ENCODE measurements at places on chromosomes 1 and 21.

DNA sequence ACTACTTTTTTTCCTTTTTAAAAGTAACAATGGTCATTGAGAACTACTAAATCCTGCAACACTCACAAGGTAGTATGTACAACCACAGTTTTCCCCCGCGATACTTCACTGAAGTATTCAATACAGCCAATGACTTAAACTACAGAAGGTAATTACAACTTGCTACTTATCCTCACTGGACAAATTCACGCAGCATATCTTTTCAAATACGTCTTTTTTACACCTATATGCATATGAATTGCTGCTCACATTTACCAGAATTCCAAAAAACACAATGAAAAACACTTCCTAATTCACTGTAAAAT is 12.4 kb downstream of the NRIP1 start:
- DNase-seq = no peak

DNA sequence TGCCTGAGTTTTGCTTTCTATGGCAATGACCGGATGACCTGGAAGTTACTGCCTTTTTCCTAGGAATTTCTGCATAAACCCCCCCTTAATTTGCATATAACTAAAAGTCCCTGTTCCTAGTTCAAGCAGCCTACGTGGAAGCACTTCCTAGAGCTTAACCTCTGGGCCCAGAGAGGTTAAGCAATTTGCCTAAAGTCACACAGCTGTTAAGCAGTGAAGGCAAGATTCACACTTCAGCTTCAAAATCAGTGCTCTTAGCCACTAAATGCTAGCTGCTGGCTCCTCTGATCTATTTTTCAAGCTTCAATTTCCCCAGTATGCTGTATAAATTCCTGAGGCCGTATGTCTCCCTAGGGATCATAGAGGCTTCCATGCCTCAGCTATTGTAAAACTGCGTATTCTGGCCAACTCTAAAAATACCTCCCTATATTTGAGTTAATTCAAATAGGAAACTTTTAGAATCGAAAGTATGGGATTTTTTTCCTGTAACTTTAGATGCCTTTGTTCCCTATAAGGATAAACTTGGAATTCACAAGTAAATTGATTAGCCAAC is 53.1 kb upstream of the CD5L start:
- peak; percentile 4 for DNase-seq

GRCh38 chr1:98932184-98932583 is 72.5 kb downstream of the PLPPR5 start:
- no peak for DNase-seq

- no peak for DNase-seq
Observed at GRCh38 chr1:245788886-245789285, 634.1 kb downstream of the KIF26B start.

DNA sequence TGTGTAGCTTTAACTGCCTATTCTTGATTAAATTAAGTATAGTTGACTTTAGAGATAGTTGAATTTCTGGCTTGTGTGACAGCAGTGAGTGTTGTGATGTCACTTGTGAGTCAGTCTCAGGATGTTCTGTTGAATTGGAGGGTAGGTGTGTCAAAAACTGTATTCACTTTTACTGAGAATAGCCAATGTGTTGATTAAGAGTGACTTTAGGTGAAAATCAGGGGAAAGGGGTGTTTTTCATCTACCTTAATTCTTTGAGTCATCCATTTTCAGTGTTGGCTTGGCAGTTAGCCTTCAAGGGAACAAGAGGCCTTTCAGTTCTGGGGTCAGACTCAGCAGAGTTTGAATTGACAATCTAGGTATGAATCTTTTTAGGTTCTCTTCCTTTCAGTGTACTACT is 75.9 kb downstream of the CDC14A start:
- DNase-seq = no peak

GRCh38 chr1:171754353-171754705 is 12.5 kb upstream of the VAMP4 start:
- DNase-seq = no peak

GRCh38 chr1:206100226-206100815 is 16.9 kb downstream of the AVPR1B start:
- no peak for DNase-seq

- DNase-seq = no peak
Observed at GRCh38 chr1:200128944-200129879, 101.7 kb downstream of the NR5A2 start.

DNA sequence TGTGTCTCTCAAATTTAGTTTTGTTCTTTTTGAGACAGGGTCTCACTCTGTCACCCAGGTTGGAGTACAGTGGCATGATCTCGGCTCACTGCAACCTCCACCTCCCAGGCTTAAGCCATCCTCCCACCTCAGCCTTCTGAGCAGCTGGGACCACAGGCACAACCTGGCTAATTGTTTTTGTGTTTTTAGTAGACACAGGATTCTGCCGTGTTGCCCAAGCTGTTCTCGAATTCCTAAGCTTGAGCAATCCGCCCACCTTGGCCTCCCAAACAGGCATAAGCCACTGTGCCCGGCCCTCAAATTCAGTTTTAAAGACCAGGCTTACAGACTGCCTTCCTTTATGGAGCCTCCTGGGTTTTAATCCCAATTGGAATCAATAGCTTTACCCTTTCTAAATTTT is 83.7 kb upstream of the SELENON start:
- DNase-seq = no peak

- peak; percentile 64 for DNase-seq
Observed at GRCh38 chr1:156104065-156104810, 10.3 kb upstream of the LMNA start.

- DNase-seq = peak; percentile 55
Observed at GRCh38 chr1:208184966-208185654, 59.1 kb downstream of the PLXNA2 start.

GRCh38 chr1:25190260-25190659 is 42.0 kb downstream of the SYF2 start:
- DNase-seq = no peak

- no peak for DNase-seq
Observed at GRCh38 chr1:59180735-59181134, 116.2 kb upstream of the FGGY start.

GRCh38 chr1:65168867-65169266 is 20.9 kb downstream of the AK4 start:
- no peak for DNase-seq

- no peak for DNase-seq
Observed at GRCh38 chr21:17550671-17551308, 37.9 kb downstream of the CXADR start.

DNA sequence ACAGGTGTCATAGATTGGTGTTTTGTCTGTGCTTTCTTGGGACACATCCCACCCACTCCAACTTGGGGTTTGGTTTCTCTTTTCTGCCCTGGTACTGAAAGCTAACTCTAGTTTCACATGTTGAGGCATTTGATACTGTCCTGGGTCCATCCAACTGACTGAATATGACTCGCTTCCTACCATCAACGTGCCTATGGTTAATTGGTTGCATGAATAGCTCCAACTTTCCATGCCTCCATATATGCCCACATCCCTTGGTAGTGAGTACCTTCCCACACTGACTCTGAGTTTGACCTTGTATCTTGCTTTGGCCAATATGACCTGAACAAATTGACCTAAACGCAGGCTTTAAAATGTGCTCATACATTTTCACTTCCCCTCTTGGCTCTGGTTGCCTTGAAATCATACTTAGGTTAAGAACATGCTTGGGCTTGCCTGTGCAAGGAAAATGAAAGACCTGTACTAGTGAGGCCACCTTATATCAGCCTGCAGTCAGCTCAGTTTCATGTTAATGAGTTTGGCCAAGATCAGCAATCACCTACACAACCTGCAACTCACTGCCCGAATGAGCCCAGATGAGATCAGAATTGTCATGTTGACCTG is 81.0 kb upstream of the KCNK2 start:
- DNase-seq = no peak

DNA sequence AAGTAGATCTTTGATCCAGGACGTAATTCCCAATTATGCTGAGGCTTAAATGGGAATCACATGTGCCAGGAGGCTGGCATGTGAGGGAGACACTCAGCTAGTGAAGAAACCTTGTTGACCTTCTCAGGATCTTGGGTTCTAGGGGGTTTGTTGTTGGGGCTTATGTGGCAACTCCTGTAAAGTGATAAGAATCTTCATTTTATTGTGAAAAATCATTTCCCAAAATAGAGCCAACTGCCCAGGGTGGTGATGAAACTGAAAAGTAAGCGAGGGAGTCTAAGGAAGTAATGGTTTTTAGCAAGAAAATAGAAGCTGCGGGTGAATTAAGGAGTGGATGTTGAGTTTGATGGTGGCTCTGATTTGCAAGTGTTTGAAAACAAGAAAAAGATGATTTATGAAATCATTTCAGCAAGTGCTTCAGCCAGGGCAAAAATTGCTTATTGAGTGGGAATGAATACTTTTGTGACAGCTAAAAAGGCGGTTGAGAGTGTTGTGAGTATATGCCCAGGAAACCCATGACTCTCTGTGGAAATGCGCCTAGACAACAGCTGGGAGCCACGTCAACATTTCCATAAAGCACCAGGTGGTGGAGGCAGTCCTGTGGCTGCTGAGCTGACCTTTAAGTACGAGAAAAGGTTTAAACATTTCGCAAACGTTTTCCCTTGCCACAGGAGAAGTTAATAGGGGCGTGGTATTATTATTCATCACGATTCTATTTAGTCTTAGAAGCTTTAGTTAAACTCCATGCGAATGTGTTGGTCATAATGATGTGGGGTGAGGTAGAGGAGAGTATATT is 102.7 kb downstream of the HMGB4 start:
- DNase-seq = no peak
